ENCODE measurements at places on chromosomes 2 and 18. TPM values are rescaled to one million over a fixed set of nuclear protein-coding genes. Genes with fewer than 3 reads are reported as not detected.

- DNase-seq, result no peak
- H3K4me3 ChIP-seq, result no peak overlapping the region
- no peaks in the 10 kb centered on the region for H3K4me1 ChIP-seq
- H3K27ac ChIP-seq, result no peak overlapping the region
Observed at GRCh38 chr18:36415625-36416024, 118.1 kb downstream of the FHOD3 start.

The NAT8 gene
- not detected for total RNA-seq

DNA sequence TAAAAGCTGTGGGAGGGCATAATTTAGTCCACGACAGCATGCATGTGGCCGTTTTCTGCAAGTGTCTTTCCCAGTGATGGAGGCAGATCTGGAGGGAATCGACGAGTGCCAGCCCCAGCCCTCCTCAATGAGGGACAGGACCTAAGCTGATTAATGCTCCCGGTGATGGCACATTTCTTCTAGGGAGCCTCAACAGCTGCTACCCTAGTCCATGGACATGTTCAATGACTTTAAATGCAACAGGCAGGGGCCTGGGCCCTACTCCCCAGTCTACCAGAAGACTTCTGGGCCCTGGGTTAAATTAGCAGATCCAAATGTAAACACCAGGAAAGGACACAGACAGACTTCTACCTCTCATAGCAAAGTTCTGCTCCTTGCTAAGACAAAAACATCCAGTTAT is 155.1 kb downstream of the ACTR3 start:
- no peak overlapping the region for H3K4me3 ChIP-seq
- no peaks in the 10 kb centered on the region for H3K36me3 ChIP-seq
- H3K27ac ChIP-seq, result no peak overlapping the region
- no peak for DNase-seq
- H3K4me1 ChIP-seq, result no peaks in the 10 kb centered on the region
- H3K27me3 ChIP-seq, result peaks cover 66% of the 10 kb centered on the region

DNA sequence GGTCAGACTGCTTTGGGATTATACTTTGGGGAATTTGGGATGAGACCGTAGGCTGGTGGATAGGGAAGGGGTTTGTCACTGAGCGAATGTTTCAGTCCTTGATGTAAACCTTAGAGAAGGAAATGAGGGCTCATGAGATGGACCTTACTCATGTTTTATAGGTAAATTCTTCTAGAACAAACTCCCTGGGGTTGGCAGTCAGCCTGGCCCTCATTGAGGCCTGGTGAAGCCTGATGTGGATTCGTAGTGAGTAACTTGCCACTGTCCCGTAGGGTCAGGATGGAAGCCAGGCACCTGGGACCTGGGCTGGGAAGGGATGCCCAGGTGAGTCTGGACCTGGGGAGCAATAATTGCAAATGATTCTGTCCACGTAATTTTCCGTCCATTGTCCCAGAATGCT is 258.3 kb downstream of the LPIN1 start:
- no peaks in the 10 kb centered on the region for H3K36me3 ChIP-seq
- no peaks in the 10 kb centered on the region for H3K27me3 ChIP-seq
- DNase-seq, result no peak
- H3K4me3 ChIP-seq, result no peak overlapping the region
- peaks cover 14% of the 10 kb centered on the region for H3K4me1 ChIP-seq

GRCh38 chr2:216829533-216829932 is 30.3 kb downstream of the TNP1 start:
- no peak for DNase-seq
- H3K4me3 ChIP-seq, result no peak overlapping the region
- H3K4me1 ChIP-seq, result no peaks in the 10 kb centered on the region
- H3K27ac ChIP-seq, result no peak overlapping the region

The HRH4 gene
- total RNA-seq, result not detected

The ITGA6 gene
- total RNA-seq, result 45.7 TPM

All from endodermal cell (in vitro differentiated cells).